A549 treated with GW870086 at 1 μM for 4 hours (cell line): ENCODE measurements at places on chromosomes 2 and 18. TPM values are rescaled to one million over a fixed set of nuclear protein-coding genes. Genes with fewer than 3 reads are reported as not detected.

Gene EFHD1
- total RNA-seq: 3.3 to 4.9 TPM (median 3.6 TPM) in 5 replicates

Gene MTA3
- total RNA-seq: 27.7 to 34.3 TPM (median 31.1 TPM) in 5 replicates

Gene SLC19A3
- 1.6 to 2.6 TPM (median 2.3 TPM) in 5 replicates for total RNA-seq

Gene RFTN2
- not detected in 5 replicates for total RNA-seq

Gene RGPD3
- 0.07 to 0.14 TPM (median 0.13 TPM) in 5 replicates for total RNA-seq

Gene GAREM1
- 4.9 to 6.9 TPM (median 6.1 TPM) in 5 replicates for total RNA-seq

Gene FBXO48
- total RNA-seq: 0.34 to 0.61 TPM (median 0.52 TPM) in 5 replicates

Gene CYRIA
- 0.13 to 0.29 TPM (median 0.23 TPM) in 4 of 5 replicates, not detected in the other for total RNA-seq

Gene TFCP2L1
- 6.2 to 7.5 TPM (median 6.9 TPM) in 5 replicates for total RNA-seq
